Forelimb muscle (tissue), 1 donor: ENCODE measurements at places on chromosomes 5 and 9.

GRCh38 chr9:127096208-127096607 is 26.2 kb downstream of the ANGPTL2 start:
- peak; percentile 64 for DNase-seq

- no peak for DNase-seq
These were observed 75.2 kb upstream of the SLC25A48 start for GRCh38 chr5:135759149-135759784.

DNA sequence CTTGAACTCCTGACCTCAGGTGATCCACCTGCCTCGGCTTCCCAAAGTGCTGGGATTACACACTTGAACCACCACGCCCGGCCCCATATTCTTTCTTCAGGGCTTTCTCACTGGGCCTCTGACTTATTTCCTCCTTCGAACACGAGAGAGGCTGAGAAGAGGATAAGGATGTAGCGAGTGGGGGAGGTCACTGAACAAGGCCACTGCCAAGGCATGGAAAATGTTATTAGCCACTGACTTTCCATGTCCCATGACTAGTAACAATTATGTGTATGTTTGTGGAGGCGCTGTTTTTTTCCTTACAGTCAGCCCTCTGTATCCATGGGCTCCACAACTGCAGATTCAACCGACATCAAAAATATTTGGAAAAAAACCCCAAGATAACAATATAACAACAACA is 12.3 kb upstream of the FCHSD1 start:
- DNase-seq, result no peak

GRCh38 chr5:155394727-155395126 is 381.2 kb downstream of the KIF4B start:
- DNase-seq, result no peak

GRCh38 chr5:55610542-55610941 is 75.8 kb upstream of the PLPP1 start:
- no peak for DNase-seq

GRCh38 chr9:136691316-136692184 is 4.3 kb upstream of the AGPAT2 start:
- no peak for DNase-seq

- DNase-seq, result peak; percentile 8
These were observed 64.1 kb downstream of the PDE4D start for GRCh38 chr5:59829386-59829785.

GRCh38 chr5:108003178-108003577 is 332.4 kb upstream of the EFNA5 start:
- no peak for DNase-seq

DNA sequence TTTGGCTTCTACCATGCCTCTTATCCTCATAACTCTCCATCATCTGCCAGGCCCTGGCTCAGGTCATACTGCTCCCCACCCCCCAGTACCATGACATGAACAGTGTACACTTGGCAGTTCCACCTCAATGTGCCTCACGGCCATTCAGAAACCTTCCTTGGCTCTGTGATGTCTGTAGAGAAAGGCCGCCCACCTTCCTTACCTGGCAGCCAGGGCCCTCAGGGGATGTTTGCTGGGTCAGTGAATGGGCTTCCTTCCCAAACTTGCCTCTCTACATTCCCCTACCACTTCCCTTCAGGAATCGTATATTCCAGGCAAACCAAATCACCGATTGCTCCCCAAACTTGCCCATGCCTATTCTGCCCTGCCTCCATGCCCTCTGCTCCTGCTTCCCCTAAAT is 101.1 kb downstream of the PSD2 start:
- DNase-seq, result no peak

- no peak for DNase-seq
These were observed 156.8 kb downstream of the NXNL2 start for GRCh38 chr9:88691811-88692210.

DNA sequence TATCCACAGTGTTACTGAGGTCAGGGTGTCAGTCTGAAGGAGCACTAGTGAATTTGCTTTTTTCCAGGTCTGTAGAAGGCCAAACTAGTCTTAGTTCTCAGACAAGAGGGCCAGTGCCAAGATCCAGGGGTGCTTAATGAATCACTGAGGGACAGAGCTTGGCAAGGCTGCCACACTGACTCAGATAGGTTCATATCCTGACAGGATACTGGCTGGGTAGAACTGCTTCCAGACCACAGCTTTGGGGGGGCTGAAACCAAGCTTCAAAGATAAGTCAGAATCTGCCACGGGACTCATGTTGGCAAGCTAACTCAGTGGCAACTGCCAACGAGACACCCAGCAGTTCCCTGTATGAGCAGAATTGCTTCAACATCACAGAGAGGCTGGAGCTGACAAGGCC is 1125.4 kb downstream of the EFNA5 start:
- no peak for DNase-seq

DNA sequence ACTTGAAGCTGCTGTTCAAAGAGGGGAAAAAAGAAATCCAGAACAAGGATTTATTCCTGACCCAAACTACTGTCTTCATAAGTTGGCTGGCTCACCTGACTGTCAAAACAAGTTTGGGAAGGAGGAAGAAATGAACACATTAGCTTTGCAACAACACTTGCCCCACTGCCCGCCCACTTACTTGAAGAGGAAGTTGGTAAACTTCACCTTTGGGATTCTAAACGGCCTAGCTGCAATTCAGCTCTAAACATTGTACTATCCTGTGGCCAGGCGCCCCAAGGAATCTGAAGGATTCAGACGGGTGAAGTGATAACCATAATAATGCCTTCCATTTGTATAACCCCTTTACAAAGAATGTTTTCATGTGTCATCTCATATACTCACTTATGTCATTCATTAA is 199.4 kb downstream of the ARRDC3 start:
- DNase-seq, result no peak

DNA sequence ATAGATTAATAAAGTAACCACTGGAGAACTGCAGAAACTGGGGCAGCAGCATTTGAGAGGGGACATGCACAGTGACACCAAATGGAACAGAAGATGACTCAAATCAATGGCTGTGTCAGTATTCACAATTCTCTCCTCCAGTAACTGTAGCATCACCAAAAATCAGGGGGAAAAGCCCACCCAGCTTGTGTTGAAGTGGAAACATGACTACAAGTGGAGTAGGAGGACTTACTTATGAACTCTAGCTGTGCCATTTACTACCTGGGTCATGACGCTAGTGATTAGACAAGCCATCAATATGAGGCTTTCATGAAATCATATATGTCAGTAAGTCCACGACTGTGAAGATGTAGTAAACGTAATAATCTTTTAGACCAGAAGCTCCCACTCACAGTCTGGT is 199.8 kb upstream of the PTGER4 start:
- no peak for DNase-seq
